ENCODE measurements at places on chromosomes 7 and 10.

DNA sequence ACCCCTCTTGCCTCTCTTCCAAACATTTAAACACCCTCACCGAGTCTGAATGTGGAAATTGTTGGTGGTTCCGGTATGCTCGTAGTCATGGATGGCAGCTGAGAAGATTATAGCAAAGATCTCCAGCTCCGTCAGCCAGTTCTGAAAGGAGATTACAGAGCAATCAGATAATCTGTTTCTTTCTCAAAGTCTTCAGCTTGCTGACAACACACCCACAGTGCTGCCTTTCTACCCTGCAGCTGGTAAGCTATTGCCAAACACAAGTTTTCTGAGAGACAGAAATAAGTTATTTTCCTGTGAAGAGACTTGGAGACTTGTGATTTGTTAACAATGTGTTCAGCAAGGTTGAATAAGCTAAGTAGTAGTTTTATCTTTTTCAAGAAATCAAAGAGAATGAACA lies 163.6 kb downstream of the PPP1R17 start:
- DNase-seq = no peak

- no peak for DNase-seq
Measured at GRCh38 chr7:92612501-92612900, 22.3 kb upstream of the FAM133B start.

GRCh38 chr10:75228834-75229233 lies 6.9 kb downstream of the COMTD1 start:
- no peak for DNase-seq

DNA sequence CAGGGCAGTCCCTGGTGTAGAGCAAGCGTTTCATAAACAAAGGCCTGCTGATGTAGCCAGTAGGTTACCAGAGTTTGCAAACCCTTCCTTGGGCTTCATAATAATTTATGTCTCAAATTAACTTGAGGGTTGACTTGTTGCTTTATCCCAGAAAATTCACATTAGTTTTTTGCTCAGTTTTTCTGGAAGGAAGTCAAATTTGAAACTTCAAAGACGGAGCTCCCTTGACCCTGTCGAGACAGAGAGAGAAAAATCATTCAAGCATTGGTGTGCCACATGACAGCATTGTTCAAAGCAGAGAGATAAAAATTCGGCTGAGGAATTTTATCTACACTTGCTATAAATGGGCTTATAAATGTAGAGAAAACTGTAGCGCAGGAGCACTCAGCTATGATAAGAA lies 627.7 kb downstream of the TNS3 start:
- DNase-seq = no peak

DNA sequence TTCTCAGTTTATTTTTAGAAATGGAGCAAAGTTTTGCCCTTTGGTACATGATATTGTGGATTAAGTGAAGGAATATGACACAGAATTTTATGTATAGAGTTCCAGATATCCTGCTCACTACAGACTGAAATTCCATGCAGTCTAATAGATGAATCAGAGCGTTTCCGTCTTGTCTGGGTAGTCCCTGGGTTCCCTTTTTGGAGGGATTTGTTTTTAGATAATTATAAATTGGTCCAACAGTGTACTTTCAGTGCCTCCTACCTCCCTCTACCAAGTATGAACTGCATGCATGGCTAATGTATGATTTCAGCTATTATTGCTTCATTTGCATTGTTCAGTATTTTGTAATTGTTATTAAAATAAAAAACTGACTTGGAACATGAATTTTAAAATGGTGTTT lies 74.4 kb downstream of the SEPTIN7 start:
- DNase-seq = no peak

DNA sequence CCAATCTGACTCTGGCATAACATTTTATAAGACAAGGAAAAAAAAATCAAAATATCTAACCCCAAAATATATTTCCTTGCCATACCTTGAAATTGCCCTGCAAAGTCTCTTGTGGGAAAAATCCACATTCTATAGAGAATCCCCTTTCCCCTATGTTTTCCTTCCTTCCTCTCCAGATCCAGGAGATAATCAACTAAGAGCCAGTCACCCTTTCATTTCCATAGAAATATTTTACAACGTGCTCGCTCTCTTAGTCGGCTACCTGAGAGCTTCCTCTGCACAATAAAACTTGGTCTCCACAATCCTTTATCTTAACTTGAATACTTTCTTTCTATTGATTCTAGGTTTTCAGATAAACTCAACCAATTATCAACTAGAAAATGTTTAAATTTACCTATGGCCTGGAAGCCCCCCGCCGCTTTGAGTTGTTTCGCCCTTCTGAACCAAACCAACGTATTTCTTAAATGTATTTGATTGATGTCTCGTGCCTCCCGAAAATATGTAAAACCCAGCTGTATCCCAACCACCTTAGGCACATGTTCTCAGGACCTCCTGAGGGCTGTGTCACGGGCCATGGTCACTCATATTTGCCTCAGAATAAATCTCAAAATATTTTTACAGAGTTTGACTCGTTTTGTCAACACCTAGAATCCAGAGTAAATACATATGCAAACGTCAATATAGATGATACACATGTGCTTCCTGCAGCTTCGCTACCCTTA lies 869 bp downstream of the PSAP start:
- DNase-seq = no peak

- DNase-seq = no peak
Measured at GRCh38 chr7:55185321-55185802, 166.5 kb downstream of the EGFR start.

GRCh38 chr10:91319336-91319735 lies 90.8 kb upstream of the HECTD2 start:
- no peak for DNase-seq

- DNase-seq = no peak
Measured at GRCh38 chr7:42483886-42484285, 246.9 kb upstream of the GLI3 start.

DNA sequence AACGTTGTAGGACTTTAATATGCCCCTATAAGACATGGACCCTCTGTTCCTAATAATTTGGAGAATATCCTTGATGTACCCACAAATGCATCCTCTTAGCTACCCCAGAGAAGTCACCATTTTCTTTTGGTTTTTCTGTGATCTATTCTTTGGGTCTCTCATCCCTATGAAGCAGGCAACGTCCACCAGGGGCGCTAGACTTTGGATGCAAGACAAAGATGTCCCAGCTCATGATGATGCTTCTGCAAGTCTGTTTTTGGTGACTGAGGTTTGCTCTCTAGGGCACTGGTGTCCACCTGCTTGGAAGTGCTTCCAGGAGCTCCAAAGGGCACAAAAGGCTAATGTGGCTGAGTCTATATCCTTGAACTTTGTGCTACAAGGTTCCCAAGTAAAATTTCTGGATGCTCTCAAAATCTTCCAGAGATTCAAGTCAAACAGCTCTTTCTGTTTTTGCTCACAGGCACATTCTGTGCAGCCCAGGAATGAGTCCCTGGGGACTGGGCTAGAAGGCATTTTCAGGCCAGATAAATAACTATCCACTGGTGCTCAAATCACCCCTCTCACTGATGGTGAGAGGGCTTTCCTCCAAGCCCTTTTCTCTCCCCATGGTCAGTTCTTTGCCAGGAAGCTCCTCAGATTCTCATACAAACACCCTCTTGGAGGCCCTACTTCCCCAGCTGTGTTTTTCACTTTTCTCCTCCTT lies 166.4 kb downstream of the C7orf25 start:
- DNase-seq = no peak

DNA sequence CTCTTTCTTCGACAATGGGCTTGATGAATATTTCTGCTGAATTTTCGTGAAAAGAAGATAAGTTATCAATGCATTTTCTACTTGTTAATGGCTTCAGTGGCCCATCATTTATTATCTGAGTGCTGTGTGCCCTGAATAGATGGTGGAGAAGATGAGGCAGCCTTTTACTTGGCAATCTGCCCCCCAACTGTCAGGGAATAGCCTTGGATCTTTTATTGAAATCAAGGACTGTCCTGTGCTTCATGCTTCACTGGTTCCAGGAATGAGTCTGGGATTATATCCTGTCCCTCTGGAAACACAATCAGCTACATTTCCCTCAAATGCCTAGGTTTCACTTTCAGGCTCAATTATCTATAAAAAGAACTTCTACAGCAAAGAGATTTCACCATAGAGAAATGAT lies 75.9 kb upstream of the NXPH1 start:
- no peak for DNase-seq

DNA sequence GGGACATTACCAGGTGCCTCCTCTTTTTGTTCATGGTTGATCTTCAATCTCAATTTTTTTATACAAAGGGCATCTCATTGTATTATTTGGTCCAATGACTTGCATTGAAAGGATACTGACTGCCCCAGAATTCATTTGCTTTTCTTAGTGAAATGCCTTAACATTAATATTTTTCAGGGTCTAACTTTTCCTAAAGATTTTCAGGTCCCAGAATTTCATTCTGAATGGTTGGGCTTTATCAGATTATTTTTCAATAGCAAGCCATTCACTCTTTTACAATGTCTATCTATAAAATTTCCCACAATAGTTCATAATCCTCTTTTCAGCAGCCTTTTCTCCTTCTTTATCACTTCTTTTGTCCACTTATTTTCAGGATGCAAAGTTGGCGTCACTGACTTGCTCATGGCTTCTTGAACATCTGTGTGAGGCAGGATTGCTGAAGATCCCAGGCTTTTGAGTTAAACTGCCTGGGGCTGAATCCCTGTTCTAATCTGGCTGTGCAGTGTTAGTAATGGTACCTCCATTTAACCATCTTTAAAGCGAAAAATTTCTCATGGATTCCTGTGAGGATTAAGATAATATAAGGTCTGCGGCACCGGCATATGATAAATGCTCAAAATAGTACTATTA lies 131.7 kb upstream of the HDAC9 start:
- no peak for DNase-seq

GRCh38 chr7:96479015-96479645 lies 157.2 kb upstream of the SLC25A13 start:
- DNase-seq = peak; percentile 2

DNA sequence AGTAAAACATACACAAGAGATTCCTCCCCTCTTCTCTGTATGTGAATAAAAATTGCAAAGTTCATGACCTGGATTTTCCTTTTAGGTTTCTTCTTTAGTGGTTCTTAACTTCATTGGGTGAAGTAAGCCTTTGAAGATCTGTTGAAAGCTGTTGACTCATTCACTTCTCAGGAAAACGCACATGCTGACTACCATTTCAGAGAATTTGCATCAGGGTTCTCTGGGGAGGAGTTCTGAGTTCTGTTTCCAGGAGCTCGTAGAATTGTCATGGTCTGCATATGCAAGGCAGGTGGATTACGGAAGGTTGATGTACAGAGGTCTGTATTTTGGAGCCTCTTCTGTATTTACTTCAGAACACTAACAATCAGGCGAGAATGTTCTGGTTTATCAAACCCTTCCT lies 962 bp upstream of the SLC26A4 start:
- no peak for DNase-seq

GRCh38 chr10:26251925-26252324 lies 35.4 kb downstream of the GAD2 start:
- DNase-seq = no peak

DNA sequence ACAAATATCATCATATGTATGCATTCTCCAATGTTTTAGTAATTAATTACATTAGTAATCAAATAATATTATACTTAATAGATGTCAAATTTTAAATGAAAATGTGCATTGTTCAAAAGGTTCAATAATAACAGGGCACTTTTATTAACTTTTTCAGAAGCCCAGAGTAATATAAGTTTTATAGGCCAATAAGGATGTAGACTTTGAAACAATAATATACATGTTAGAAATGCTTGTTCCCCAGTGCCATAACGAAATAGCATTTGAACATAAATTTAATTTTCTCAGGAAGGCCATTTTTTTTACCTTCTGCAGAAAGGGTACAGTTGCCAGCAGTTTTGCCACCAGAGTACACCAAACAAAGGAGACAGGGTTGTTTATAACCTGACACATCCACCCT lies 1133.9 kb upstream of the LRRTM3 start:
- DNase-seq = no peak

Measured in retina (tissue), 1 donor.